CD4-positive, alpha-beta T cell treated with Interleukin-4 for 4 hours (primary cell): ENCODE measurements at places on chromosomes 16 and 17.

DNA sequence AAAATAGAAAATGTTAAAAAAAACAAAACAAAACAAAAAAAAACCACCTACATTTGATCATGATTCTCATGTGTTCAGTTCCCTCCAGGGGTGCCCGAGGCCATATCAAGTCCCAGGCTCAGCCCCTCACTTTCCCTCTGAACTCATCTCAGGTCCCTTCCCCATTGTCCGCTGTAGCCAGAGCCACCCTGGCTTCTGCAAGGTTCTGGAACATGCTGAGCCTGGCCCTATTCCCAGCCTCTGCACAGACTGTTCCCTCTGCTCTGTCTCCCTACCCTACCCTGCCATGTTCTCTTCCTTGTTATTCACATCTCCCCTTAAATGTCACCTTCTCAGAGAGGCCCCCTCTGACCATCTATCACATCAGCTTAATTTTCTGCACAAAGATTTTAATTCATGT, 46.9 kb downstream of the TK2 start:
- DNase-seq, result no peak

GRCh38 chr16:46853713-46854443, 22.9 kb upstream of the C16orf87 start:
- DNase-seq, result peak; percentile 62

DNA sequence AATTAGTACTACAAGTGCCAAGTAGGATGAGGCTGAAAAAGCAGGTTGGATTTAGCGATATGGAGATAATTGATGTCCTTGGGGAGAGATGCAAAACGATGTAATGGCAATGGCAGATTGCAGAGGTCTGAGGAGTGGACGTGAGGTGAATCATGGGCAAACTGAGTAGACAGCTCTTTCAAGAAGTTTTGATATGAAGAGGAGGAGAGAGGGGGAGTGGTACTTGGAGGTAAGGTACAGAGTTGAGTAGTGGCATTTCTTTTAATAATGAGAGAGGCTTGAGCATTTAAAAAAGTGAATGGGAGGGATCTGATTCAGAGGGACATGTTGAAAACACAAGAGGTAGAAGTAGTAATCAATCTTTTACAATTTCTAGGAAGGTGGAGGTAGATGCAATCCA, 17.7 kb upstream of the VPS4A start:
- no peak for DNase-seq

- no peak for DNase-seq
These were observed 3.5 kb upstream of the HSD17B1 start for GRCh38 chr17:42548993-42549755.

GRCh38 chr17:1091900-1092299, 87.9 kb downstream of the ABR start:
- DNase-seq, result no peak

DNA sequence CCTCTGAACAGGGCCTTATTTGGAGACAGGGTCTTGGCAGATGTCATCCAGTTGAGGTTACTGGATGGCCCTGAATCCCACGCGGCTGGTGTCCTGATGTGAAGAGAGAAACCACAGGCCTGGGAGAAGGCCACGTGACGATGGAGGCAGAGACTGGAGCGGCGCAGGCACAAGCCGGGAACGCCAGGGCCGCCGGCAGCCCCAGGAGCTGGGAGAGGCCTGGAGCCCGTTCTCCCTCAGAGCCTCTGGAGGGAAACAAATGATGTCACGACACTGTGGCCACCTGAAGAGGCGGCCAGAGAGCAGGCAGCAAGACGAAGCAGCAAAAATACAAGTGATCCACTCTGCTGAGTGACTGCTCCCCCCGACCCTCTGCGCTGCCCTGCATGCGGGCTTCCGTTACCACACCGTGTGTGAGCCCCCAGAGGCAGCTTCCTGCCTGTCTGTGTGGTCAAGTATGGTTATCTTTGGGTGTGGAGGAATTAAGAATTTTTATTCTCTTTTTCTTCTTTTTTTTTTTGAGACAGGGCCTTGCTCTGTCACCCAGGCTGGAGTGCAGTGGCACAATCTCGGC, 11.6 kb downstream of the CD7 start:
- no peak for DNase-seq

DNA sequence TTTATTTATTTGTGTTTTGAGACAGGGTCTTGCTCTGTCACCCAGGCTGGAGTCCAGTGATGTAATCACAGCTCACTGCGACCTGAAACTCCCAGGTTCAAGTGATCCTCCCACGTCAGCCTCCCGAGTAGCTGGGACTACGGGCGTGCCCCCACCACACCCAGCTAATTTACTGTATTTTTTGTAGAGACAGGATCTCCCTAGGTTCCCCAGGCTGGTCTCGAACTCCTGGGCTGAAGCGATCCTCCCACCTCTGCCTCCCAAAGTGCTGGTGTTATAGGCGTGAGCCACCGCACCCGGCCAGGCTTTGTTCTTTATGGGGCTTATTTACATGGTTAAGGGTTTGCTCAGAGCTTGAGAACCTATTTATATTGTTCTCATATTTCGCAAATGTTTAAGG, 5.8 kb upstream of the MEIOB start:
- no peak for DNase-seq

- DNase-seq, result no peak
These were observed 58.2 kb downstream of the HELZ start for GRCh38 chr17:67186782-67187181.

- DNase-seq, result no peak
These were observed 67.4 kb upstream of the CPHXL start for GRCh38 chr16:75793641-75794040.

DNA sequence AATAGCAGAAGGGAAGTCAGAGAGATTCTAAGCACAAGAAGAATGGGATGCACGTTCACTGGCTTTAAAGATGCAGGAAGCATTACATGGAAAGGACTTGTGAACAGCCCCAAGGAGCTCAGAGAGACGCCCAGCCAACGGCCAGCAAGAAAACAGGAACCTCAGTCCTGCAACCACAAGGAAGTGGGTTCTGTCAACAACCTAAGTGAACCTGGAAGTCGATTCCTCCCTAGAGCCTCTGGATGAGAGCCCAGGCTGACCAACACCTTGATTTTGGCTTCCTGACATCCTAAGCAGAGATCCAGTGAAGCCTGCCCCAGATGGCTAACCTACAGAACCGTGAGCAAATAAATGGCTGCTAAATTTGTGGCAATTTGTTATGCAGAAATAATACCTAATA, 24.5 kb downstream of the GPR142 start:
- no peak for DNase-seq

- no peak for DNase-seq
These were observed 458.7 kb upstream of the ZFHX3 start for GRCh38 chr16:73506568-73507056.

- peak; percentile 33 for DNase-seq
These were observed 14.9 kb upstream of the STAT3 start for GRCh38 chr17:42403150-42403549.

GRCh38 chr17:7222093-7222971, 2.6 kb downstream of the ACADVL start:
- DNase-seq, result no peak

GRCh38 chr17:18246880-18247612, 11.5 kb downstream of the FLII start:
- no peak for DNase-seq

GRCh38 chr17:28402844-28403243, 3.2 kb downstream of the SLC46A1 start:
- DNase-seq, result no peak

DNA sequence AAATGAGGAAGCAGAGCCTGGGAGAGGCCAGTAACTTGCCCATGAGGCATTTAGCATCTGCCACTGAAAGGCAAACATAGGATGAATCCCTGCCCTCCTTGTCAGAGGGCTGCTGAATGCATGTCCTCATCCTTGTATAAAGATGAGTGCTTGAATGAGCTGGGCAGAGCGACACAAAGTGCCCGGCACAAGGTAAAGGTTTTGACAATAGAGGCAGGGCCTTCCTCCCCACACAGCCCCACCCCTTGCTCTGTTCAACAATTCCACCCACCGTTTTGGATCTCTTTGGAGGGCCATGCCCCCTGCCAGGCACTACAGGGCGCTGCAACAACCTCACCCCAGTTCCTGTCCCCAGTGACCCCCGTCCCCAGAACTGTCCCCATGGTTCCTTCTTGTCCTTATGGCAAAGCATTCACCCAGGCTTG, 1.4 kb upstream of the KRT19 start:
- no peak for DNase-seq

DNA sequence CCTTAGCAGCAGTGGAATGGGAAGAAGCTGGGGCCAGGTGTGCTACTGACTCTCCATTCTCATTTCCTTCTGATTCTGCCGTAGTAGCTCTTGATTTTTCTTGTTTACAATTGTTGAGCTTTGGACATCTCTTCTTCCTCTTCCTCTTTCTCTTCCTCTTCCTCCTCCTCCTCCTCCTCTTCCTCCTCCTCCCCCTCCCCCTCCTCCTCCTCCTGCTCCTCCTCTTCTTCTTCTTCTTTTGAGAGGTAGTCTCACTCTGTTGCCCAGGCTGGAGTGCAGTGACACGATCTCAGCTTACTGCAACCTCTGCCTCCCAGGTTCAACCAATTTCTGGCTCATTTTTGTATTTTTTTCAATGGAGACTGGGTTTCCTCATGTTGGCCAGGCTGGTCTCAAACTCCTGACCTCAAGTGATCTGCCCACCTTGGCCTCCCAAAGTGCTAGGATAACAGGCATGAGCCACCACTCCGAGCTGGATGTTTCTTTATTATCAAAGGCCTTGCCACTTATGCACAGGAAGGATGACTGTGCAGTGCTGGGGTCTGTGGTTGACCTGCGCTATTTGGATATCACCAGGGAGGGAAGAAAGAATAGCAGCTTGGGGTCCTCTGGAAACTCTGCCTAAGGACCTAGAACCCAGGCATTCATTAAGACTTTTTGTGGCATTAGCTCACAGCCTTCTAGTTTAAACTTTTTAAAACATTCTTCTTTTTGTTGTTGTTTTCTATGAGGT, 127.8 kb upstream of the KCNJ16 start:
- no peak for DNase-seq

DNA sequence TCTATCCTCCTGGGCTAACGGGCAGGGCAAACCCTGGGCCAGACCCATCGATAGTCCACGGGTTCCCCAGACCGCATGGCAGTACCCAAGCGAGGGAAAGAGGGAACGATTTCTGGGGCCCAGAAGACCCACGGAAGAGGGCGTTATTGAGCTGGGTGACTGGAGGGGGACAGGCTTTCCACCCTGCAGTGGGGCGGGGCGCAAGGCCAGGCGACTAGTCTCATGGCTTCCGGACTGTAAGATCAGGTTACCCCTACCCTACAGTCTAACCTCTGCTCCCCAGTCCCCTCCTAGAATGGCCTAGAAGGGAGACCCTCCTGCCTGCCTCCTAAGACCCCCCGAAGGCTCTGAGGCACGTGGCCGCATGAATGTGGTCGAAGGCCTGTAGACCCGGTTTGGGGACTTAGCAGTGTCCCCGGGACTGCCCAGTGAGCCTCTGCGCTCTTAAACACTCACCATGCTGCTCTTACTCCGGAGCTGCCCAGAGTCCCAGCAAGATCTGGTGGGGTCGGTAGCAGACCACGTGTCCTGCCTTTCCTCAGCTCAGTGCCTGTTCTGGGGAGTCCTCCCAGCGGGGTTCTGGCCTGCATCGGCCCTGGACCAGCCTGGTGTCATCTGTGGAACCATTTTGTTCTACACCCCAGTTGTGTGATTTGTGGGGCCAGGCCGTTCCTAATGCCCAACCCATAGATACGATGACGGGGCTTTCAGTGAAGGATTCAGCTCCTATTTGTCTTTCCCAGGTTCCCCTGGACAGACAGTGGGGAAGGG, 13.2 kb upstream of the AURKB start:
- peak; percentile 40 for DNase-seq

GRCh38 chr17:76331083-76331482, 22.6 kb downstream of the PRPSAP1 start:
- DNase-seq, result no peak

DNA sequence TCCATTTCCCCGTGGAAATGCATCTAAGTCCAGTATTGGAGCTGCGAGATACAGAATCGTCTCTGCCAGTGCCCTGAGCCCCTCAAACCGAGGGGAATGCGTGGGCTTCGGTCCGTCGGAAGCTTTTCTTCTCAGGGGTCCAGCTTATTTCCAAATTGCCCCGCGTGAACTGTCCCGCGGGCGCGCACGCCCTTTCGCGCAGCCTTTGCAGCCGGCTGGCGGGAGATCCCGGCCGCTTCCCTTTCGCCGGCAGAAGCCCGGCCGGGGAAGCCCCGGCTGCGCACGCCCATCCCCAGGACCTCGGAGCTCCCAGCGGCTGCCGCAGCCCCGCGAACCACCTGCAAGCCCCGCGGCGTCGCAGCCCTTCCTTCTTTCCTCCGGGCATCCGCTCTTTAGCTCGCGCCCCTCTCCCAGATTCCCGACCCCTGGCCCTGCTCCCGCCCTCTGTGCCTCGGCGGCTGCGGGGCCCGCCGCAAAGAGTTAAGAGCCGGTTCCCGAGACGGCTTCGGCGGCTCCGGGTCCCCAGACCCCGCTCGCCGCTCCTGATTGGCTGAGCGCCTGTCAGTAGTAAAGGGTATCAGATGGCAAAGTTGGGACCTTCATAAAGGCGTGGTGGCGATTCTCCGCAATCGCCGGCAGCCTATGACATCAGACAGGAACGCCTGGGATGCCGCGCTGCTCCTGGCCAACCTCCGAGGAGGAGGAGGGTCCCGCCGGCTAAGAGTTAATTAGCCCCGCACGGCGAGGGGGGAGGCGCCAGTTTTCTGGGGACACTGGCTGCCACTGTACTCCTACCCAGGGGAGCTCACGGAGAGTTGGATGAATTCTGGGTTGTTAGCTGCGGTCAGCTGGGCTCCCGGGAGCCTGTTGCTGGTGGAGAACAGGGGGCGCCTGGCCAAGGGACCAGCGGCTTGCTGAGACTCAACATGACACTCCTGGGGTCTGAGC, at the start of gene MYOCD:
MYOCD (plus strand) TSS at position 628 of the 948 bp plus-strand sequence; CDS start at position 927, 299 bp downstream.
- DNase-seq, result no peak

GRCh38 chr16:67155295-67156142, 4.2 kb downstream of the TRADD start:
- DNase-seq, result peak; percentile 72

DNA sequence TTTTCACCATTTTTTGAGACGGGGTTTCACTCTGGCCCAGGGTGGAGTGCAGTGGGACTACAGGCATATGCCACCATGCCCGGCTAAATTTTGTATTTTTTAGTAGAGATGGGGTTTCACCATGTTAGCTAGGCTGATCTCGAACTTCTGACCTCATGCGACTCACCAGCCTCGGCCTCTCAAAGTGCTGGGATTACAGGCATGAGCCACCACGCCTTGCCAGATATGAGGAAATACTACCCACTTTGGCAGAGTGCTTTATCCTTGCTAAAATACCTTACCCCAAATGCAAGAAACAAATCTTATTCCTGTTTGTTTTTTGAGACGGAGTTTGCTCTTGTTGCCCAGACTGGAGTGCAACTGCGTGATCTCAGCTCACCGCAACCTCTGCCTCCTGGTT, 62.9 kb upstream of the MGAT5B start:
- DNase-seq, result no peak
